ENCODE measurements at places on chromosomes 5 and 9.
A peak's percentile ranks its signal among the peaks of the same experiment; 100 is the strongest.

DNA sequence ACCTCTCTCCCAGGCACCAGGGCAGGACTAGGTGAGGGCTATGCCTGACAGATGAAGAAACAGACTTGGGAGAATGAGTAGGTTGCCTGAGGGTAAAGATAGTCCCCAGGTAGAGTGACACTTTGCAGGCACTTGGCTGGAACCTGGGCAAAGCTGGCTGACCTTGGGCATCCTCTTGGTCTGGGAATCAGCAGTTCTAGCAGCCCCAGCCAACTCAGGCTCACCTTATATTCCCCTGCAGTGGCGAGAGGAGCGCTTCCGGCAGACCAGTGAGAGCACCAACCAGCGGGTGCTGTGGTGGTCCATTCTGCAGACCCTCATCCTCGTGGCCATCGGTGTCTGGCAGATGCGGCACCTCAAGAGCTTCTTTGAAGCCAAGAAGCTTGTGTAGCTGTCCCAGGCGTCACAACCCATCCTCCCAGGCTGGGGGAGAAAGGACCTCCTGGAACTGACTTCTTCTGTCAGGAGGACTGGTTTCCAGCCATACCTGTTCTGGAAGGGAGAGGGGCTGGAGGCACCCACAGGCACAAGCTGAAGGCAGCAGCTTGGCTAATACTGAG is 3.1 kb downstream of the TMED9 start:
- DNase-seq, result no peak

- DNase-seq, result no peak
These were observed 226.0 kb upstream of the ATP10B start for GRCh38 chr5:161077936-161078545.

GRCh38 chr5:169279125-169279524 is 21.8 kb downstream of the SLIT3 start:
- no peak for DNase-seq

GRCh38 chr5:90852531-90852930 is 293.9 kb downstream of the ADGRV1 start:
- DNase-seq, result no peak

DNA sequence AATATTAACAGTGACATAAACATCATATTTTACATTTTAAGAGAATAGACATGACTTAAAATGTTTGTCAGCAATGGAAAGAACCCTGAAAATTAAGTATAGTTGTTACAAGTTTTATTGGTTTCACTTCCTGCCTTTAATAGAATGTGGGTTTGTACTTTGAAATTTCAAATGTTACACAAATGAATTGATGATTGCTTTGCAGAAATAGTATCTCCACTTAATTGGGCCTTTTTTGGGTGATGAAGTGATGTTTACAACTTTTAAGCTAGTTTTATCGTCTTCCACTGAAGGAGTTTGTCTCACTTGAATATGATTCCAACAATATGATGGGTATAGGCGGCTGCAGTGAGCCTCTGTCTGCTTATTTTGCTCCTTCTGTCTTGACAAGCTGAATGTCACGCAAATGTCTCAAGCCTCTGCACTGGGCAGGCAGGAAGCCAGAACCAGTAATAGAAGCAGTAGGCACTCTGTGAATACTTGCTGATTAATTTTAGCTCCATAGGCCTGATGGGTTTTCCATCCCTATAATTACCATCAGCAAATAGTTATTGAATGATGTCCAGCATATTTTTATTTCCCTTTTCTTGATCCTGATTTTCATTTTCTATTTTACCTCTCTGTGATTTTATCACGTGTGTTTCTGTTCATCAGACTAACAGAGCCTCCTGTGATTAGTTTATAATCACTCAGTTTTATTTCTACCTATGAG is 10.6 kb upstream of the NR3C1 start:
- no peak for DNase-seq

DNA sequence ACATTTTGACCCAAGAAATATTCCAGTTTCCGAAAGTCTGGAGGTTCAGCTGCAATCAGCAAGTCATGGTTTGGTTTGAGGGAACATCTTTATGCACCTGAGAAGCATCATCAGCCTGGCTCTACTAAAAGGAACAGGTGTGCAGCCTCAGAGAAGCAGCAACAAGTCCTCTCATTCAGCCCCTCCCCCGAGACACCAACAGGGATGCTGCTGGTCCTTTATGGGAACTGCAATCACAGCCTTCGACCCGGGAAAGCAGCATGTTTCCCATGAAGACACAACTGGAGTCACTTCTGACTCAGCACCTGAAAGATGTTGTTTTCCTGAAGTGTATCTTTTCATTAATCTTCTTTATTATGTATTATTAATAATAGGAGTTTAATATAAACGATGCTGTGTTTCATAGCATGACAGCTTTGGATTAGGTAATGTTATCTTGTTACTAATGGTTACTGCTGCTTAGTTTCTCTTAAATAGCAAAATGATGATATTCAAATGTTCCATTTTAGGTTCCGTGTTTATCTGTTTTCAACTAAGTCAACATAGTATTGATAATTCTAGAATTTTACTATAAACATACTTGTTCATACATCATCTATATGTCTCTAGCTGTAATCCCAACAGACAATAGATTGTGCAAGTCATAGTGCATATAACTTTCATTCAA is 15.6 kb upstream of the NREP start:
- peak; percentile 63 for DNase-seq

- DNase-seq, result no peak
These were observed 175.0 kb upstream of the ISL1 start for GRCh38 chr5:51208296-51208695.

GRCh38 chr9:76808636-76809035 is 44.4 kb downstream of the PCA3 start:
- no peak for DNase-seq

- DNase-seq, result no peak
These were observed 339.0 kb downstream of the PDE4D start for GRCh38 chr5:59554501-59554900.

GRCh38 chr9:72462340-72462739 is 59.1 kb upstream of the TMC1 start:
- no peak for DNase-seq

DNA sequence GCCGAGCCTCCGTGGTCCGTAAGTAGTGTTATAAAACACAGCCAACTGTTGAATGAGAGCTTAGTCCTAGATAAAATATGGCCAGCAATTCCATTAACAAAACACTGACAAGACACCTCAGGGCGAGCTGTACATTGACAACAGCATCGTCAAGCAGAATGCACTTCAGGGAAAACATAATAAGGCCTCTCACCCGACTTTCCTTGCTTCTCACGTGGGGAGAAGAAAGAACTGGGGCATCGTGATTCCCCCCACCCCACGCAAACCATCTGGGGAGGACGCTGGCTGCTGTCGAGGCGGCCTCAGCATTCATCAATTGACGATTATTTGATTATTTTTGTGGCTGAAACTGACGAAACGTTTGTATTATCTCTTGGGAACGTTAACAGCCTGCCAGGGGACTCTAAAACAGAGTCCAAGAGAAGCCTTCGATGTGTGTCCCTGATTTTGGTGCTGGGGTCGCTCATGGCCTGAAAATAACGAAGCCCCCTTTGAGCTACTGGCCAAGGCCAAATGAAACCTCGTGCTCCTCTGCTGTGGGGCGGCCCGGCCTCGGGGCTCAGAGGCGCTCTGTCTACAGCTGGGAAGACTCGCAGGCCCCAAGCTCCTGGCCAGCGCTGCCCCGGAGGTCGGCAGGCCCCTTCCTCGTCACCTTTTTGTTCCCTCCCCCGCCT is 464 bp downstream of the GDF9 start:
- DNase-seq, result no peak

DNA sequence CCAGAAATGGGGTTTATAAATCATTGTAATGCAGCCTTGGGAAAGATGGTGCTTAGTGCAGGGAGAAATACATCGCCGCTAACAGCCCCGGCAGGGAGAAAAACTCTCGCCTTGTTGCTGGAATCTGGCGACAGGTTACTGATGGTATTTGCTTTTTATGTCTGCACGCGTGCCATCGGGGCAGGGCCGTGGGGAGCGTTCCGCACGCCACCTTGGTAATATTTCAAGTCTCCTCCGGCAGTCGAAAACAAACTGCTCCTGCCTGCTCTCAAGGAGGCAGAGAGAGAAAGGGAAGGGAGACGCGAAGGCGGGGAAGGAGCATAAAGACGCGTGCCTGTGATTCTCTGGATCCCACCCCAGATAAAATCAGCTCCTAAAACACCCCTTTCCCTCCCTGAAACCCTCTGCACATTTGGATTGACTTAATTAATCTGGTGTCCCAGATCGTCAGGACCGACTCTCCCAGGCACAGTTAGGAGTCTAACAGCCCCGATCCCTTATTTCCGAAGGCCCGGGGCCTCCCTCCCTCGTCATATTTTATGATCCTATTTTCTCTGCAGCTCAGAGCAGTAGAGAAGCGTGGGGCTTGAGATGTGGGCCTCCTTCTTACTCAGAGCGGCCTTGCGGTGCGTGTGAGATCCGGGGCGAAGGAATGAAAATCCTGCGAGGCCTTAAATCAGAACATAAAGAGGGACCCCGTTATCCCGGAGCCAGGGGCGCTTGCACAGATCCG is 47.7 kb downstream of the CFAP77 start:
- no peak for DNase-seq

DNA sequence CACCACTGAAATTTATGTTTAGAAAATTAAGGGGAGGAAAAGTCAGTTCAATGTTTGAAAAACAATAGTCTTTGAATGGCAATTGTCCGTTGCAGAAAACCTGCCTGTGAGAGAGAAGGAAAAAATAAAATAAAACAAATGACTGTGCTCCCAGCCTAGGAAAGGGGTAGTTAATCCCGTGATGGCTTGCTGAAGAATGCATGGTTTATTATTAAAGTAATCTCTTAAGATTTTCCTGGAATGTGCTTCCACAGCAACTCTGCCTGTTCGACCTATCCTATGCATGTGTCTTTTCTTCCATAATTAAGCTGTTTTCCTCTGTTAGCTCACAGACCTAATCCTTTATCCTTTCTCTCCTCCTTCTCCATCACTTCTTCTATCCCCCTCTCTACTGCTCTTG is 2.4 kb upstream of the DAB2 start:
- peak; percentile 11 for DNase-seq

DNA sequence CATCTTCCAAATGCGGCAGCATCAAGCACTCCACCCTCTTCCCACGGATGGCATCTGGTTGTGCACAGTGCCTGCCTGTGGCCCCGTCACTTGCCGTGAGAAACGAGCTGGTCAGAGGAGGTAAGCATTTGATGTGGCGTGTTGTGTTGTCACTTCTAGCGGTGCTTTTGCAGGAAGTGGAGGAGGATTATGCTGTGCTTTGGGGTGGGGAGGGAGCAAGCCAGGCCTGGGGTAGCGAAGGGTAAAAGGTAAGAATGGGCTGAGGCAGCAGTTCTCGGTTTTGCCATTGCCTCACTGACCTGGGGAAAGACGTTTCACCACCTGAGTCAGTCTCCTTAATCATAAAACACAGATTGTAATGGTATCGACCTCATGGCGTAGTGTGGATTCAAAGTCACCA is 2.3 kb upstream of the POMT1 start:
- no peak for DNase-seq

DNA sequence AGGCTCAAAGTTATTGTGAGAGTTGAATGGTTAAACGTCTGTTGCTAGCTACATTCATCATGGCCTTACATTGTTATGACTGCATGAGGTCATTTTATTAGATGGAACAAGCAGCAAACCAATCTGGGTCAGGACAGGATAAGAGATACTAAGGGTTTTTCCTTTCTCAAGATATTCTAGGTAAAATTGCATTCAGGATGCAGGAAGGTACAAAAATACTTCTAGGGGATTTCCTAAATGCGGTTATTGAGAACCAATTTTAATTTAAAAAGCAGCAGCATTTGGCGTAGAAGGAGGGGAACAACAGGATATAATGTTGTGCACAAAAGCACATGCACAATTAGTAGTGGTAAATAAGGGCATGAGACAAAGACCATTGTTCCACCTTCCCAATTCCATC is 39.2 kb upstream of the LURAP1L start:
- no peak for DNase-seq

DNA sequence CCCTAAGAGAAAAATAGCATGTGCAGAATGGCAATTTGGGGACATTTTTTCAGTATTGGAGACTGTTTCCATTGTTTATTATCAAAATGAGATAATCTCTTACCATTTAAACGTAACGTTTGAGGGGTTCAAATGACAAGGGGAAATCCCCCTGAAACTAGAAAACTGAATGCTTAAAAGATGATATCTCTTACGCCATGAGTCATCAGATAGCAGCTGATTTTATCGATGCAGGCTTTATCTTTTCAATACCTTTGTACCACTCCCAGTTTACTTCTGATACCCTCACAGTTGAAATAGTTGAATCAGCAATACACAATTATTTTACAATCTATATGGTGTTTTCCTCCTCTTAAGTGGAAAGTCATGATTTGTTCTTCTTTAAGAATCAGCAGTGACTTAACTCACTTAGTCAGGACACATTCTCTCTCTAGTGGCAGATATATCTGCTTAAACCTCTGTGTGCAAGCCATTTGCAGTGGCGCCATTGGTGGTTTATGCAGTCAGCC is 29.2 kb downstream of the OSMR start:
- no peak for DNase-seq

DNA sequence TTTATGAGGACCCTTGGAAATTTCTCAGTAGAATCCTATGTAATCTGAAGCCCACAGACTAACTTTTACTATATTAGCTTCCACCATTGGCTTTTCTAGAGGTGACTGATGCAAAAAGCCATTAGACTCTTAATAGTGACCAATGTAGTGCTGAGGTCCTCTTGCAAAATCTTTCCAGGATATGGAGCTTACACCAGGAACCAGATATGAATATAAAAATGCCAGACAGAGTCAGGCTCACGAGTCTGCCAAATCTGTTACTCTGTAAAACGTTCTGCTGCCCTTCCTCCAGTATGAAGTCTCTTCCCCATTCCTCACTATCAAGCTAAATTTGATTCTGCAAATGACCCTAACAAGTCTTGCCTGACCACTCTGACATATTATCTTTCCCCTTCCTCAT is 73.4 kb upstream of the C6 start:
- DNase-seq, result no peak

- DNase-seq, result no peak
These were observed 41.3 kb upstream of the PHYKPL start for GRCh38 chr5:178273665-178274541.

DNA sequence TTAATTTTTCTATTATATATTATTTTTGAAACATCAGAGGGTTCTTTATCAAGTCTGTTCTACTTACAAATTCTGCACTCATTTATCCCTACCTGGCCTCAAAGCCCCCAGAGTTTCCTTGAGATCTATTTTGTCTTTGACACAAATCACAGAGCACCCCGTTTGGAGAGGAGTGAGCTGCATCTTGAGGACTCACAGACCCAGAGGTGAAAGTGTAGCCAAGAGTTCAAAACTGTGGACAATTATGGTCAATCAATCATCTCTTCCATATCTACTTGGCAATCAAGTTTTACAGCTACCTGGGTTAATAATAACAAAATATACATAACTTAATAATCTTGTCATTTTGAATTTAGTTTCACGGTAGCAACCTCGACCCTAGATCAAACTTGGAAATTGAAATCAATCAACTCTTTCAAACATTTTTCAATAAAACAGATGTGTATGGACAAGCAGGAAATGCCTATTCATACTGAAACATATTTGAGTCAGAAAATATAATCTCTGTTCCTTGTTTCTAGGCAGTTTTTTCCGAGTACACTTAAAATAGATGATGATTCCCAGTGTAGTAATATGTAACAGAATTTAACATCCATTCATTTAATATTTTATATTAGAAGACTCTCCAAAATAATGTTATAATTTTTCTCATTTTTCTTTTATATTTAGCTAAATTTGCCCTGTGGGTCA is 13.7 kb upstream of the SYK start:
- DNase-seq, result no peak

- peak; percentile 63 for DNase-seq
These were observed 139.3 kb downstream of the AOPEP start for GRCh38 chr9:94865582-94866452.

- DNase-seq, result no peak
These were observed 20.6 kb upstream of the IL7R start for GRCh38 chr5:35835796-35836742.
